NCI-H2171 treated with DMSO at 0.1 percent for 48 hours (cell line): ENCODE measurements at places on chromosomes 2 and 18.

DNA sequence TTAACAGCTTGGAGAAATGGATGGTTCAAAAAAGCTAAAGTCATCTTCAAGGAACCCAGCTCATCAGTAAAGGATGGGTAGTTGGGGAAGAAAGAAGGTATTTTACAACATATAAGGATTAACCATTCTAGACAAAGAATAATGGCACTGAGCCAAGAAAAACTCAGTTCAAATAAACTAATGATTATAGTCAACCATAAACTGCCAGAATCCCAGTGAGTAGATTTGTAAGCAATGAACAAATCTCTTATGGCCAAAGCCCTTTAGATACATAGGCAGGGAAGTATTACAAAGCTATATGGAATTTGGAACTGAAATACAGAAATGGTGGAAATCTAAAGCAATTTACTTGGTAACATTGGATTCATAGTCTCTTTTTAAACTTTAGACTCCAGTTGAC is 92.4 kb upstream of the ZFP36L2 start:
- DNase-seq, result no peak

GRCh38 chr18:75524181-75524580 is 96.7 kb upstream of the SMIM21 start:
- DNase-seq, result no peak

DNA sequence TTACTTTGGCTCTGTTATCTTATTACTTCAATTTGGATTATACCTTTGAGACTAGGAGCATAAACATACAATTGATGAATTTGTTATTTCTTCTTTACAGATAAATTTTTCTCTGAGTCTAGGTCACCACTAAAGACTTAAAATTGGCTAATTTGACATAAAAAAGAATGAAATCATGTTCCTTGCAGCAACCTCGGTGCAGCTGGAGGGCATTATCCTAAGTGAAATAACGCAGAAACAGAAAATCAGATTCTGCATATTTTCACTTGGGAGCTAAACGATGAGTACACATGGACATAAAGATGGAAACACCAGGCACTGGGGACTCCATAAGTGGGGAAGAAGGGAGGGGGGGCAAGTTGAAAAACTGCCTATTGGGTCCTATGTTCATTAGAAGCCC is 172.8 kb upstream of the SESTD1 start:
- no peak for DNase-seq

GRCh38 chr2:163467251-163467630 is 268.6 kb downstream of the FIGN start:
- no peak for DNase-seq

DNA sequence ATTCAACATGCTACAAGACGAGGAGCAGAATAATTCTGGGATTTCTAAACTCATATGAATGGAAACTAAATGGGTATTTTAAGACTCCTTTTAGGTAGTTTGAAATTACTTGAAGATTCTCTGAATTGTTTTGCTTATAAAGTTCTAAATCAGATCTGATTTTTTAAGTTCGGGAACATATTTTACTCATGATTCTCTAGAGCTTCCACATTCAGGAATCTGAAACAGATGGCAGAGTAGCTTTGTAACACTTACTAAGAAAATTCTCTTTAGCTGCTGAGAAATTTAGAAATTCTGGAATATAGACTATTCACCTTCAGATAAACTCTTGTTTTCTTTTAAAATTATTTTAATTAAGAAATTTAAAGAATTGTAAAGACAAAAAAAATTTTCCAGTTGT is 13.7 kb downstream of the RBBP8 start:
- no peak for DNase-seq

DNA sequence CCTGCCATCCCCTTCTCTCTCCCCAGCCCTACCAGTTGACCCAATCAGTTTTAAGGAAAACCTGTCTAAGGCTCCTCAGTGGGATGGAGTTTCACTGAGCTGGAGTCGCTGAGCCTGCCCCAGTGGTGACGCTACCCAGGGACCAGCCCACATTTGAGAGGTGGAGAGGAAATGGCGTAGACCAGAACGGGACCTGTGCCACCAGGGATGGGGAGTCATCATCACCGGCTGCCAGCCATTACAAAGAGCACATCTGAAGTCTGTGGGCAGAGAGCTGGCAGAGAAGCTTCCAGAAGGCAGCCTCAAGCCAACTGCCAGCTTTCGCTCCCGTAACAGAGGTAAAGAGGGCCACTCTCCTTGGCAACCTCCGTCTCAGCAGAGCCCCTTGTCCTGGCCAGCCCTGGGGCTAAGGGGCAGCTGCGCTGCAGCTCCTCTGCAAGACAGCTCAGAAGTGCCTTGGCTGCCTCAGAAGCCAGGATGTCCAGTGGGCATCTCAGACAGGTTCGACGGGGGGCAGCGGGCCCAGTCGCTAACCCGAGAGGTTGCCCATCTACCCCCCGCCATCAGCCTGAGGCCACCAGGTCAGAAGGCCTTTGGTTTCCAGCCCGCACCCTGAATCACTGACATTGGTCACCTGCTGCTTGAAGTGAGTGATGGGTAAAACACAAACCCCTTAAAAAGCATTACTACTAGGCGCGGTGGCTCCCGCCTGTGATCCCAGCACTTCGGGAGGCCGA is 15.4 kb downstream of the SDC1 start:
- DNase-seq, result no peak

DNA sequence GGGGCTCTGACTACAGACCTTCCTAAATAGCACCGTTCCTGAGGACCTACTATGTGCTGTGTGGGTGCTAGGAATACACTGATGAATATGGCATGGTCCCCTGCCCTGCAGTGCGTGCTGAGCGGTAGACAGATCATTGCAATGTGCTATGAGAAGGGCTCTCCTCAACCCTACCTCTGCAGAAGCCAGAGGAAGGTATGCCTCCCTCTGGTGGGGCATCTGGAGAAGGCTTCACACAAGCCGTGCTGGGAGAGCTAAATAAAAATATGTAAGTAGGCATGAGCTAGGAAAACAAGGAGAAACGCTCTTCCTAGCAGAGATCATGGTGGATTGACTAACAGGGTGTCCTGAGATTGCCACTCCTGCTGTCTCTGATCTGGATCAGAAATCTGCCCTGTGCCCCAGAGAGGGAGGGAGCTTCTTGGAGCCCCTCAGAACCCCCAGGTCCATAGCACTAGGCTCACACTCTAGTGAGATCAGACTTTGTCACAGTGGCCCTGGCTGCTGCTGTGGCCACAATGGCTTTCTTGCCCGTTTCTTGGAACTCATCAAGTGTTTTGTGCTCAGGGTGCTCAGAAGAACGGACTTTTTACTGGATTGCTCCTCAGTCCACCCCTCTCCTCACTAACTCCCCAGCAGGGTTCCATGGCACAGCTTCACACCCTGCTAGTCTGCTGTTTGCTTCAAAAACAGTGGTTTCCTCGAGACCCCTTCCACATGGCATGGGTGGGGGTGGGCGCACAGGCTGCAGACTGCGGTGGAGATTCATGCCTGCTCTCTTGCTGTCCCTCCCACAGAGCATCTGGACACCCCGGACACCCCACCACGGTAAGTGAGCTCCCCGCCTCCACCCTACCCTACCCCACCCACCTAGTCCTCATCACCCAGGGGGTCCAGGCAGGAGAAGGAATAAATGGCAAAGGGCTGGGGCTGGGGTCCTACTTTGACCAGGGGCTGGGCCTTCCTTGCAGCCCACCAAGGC is 14.2 kb downstream of the SIGLEC15 start:
- DNase-seq, result peak; percentile 45

DNA sequence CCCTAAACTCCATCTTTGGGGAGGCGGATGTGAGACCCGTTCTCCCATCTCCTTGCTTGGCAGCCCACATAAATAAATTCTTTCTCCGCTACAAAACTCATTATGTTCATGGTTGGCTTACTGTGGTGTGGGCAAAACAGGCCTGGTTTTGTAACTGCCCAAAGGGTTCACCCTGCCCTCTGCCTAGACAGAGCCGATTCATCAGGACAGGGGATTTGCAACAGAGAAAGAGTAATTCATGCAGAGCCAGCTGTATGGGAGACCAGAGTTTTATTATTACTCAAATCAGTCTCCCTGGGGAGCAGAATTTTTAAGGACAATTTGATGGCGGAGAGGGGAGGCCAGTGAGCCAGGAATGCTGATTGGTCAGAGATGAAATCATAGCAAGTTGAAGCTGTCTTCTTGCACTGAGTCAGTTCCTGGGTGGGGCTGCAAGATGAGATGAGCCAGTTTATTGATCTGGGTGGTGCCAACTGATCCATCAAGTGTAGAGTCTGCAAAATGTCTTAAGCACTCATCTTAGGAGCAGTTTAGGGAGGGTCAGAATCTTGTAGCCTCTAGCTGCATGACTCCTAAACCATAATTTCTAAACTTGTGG is 8.4 kb upstream of the RNF125 start:
- DNase-seq, result no peak

- DNase-seq, result no peak
Measured at GRCh38 chr2:58266211-58266610, 25.1 kb upstream of the FANCL start.

GRCh38 chr2:674321-674985 is 2.8 kb downstream of the TMEM18 start:
- no peak for DNase-seq

GRCh38 chr2:196083601-196084000 is 15.0 kb upstream of the DNAH7 start:
- DNase-seq, result no peak

DNA sequence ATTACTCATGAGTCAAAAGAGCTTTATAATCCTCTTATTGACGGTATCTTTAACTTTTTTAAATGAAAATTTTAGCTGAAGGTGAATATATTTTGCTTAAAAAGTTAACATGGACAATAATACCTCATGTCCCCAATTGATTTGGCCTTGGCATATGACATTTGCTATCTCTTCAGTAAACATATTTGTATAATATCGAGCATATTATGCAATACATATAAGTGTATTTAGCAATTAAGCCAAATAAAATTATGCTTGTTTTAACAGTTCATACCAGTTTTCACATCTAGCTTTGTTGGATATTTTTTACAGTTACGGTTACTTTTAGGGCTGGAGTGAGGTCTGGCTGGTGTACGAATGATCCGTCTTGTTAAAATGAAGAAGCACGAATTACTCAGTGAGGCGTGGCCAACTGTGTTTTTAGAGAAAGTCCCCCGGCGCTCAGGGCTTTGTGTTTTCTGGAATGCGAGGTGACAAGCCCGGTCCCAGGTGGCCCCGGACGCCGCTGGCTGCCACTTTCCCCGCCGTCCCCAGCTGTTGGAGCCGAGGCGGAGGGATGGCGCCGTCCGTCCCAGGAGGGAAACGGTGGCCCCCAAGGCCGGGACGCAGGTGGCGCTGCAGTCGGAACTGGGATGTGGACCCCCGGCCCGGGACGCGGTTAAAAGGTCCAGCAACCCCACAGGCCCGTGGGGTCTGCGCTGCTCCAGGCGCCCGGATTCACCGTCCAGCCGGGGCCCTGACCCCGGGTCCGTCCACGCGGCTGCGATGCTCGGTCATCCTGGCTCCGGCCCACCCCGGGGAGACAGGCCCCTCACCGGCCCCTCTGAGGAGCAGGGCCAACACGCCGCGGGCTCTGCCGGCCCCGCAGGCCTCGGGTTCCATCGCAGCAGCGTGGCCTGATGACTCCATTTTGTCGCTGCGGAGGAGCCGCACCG is 41.3 kb downstream of the TMEM18 start:
- DNase-seq, result no peak

DNA sequence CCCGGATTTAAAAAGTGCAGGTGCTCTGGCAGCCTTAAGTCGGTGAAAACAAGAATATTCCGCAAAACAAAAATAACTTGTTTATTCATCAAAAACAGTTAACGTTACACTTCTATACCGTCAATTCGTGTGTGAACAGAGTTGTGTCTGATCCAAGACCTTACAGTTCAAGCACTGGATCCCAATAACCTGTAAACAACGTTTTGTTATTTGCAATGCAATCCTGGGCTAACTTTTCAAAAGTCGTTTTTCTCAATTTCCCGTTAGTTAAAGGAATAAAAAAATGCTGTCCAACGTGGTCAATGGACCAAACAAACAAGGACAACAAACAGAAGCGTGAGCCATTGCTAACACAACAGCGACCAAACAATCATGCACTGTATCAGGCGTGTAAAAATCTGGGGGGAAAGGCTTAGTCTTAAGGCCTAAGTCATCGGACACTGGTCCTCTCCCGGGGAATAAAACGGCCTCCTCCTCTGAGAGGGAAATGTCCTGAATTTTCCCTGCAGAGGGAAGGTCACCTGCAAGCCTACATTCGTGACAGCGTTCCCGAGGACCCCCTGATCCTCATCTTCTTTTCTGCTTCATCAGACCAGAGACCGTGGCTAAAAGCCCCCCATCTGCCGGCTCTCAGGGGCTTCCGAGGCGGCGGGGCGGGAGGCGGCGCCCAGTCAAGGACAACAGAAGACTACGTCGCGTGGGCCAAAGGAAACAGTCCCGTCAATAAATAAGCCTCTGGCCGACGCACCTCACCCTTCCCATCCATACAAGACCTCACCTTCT is 490 bp downstream of the NDUFS1 start:
- DNase-seq, result no peak

DNA sequence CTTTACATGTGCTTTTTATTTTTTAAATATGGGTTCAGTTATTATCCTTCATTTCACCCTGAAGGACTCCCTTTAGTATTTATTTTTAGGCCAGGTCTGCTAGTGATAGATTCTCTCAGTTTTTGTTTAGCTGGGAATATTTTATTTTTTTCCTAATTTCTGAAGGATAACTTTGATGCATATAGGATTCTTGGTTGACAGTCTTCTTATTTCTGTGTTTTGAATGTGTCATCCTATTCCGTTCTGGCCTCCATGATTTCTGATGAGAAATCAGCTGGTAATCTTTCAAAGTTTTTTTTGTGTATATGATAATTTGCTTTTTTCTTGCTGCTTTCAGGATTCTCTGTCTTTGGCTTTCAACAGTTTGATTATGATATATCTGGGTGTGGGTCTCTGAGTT is 35.4 kb downstream of the TMEM178A start:
- DNase-seq, result no peak

GRCh38 chr2:111924617-111925107 is 26.3 kb downstream of the MERTK start:
- DNase-seq, result no peak

DNA sequence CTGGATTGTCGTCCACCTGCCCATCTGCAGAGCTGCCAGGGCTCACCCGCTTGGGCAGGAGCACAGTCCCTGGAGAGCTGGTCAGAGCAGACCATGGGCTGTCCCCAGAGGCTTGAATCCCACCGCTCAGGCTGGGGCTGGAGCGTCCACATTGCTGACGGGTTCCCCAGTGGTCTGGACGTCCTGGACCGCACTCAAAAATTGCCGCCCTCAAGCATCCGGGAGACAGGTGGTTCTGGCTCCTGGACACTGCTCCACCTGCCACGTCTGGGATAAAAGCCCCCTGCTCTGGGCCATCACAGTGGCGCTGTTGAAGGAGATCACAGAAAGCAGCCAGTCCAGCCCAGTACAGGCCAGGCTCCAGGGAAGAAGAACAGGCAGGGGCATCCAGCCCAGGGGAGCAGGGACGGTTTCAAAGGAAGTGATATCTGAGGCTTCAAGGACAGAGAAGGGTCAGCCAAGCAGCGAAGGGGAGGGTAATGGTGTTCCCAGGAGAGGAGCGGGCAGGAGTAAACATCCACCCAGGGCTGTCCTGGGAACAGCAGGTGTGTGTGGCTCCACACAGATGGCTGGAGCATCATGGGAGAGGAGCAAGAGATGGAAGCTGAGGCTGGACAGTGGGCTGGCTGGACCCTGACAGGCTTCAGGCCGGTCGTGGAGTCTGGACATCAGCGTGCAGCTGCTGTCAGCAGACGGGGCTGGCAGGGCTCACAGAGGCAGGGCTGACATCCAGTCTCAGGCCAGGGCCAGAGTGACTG is 21.9 kb upstream of the ID2 start:
- DNase-seq, result no peak

GRCh38 chr2:102180687-102180999 is 6.2 kb upstream of the IL1RL2 start:
- DNase-seq, result no peak
